ENCODE measurements at places on chromosomes 3 and 15. TPM values are rescaled to one million over a fixed set of nuclear protein-coding genes. Genes with fewer than 3 reads are reported as not detected.

Gene SPATA12
- not detected for total RNA-seq

Gene P2RY1
- 1.8 TPM for total RNA-seq

Gene MUC4
- 0.09 TPM for total RNA-seq

Gene TMEM266
- total RNA-seq: not detected

Gene HOMER2
- total RNA-seq: 3.5 TPM

DNA sequence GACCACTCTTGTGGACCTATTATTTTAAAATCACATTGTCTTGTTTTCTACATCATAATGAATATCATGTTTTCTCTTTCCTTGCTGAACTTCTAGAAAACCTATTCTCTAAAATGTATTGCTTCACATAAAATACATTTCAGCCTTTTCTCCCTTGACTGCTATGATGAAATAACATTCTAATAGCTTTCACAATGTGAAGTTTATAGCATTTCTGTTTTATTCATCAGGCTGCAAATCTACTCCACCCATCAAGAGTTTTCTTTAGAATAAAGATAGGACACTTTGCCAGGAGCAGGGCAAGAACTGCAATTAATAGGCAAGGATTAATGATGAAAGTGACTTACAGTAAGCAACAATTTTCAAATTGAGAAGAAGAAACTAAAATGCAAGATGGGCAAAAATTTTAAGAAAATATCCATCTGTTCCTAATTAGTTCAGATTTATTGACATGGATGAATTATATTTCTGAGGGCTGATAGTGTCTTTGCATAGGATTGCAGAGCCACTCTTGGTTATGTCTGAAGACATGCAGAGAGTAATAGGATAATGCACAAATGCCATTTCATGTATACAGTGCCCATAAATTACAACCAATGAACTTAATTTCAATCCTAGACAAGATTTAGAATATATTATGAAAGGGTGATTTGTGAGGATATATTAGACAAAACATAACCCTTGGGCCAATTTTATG, 21.7 kb downstream of the LEKR1 start:
- DNase-seq: no peak

- DNase-seq: no peak
Observed at GRCh38 chr15:95468820-95469219, 861.7 kb upstream of the NR2F2 start.

DNA sequence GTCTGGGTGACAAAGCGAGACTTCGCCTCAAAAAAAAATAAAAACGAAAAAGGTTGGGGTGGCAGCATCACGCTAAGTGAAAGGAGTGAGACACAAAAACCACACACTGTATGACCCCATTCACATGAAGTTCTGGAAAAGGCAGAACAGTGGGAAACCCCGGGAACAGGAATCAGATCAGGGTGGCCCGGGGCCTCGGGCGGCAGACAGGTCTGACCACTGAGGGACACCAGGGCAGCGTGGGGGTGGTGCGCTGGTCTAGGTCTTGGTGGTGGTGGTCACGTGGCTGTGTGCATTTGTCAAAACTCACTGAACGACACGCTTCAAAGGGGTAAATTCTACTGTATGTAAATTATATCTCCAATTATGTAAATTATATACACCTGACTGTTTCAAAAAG, 79.7 kb upstream of the PRR20G start:
- DNase-seq: no peak

GRCh38 chr3:170746175-170746942, 123.6 kb downstream of the RPL22L1 start:
- no peak for DNase-seq

DNA sequence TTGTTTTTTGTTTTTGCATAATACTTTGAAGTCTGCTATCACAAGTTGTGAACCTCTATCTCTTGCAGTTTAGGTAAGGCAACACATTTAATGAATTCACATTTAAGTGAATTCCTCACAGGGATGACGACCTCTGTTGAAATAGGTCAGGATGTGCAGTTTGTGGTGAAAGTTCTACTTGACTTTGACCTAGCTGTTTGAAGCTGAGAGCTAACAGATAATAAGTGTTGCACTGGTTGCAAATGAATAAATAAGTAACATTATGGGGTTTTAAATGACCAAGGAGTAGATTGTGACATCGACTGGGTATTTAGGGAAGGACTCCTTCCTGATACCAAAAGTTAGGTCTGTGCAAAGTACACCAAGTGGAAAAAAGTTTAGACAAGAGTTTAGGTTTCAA, 23.9 kb downstream of the NIT2 start:
- DNase-seq: no peak

- no peak for DNase-seq
Observed at GRCh38 chr3:81837071-81837593, 75.7 kb upstream of the GBE1 start.

- no peak for DNase-seq
Observed at GRCh38 chr3:43768381-43768973, 77.7 kb downstream of the ABHD5 start.

DNA sequence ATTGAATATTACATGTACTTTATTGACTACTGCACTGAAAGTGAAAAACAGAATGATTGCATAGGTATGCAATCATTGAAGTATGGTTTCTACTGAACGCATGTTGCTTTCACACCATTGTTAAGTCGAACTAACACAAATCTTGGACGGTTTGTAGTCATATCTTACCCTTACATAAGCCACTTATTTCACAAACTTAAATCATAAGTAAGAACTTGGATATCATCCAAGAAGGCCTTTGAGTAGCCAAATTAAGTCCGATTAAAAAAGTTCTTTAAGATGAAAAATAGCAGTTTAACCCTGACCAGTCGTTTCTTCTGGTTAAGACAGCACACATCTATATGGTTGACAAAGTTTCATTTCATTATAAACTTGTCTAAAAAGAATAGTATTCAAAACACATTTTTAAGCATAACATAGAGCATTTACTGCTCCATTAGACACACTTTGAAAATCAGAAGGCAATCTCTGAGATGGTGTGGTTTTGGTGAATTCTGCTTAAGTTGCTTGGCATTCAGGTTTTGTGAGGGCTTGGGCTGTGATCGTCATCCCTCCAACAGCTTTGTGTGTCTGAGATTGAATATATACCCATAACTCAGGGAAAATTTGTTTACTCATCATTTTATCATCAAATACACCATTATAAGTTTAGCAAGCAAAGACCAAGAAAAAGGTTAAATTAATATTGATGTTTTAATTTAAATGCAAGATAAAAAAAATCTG, 92.2 kb downstream of the NFKBIZ start:
- no peak for DNase-seq

- no peak for DNase-seq
Observed at GRCh38 chr3:126050050-126050392, 33.9 kb downstream of the SLC41A3 start.

DNA sequence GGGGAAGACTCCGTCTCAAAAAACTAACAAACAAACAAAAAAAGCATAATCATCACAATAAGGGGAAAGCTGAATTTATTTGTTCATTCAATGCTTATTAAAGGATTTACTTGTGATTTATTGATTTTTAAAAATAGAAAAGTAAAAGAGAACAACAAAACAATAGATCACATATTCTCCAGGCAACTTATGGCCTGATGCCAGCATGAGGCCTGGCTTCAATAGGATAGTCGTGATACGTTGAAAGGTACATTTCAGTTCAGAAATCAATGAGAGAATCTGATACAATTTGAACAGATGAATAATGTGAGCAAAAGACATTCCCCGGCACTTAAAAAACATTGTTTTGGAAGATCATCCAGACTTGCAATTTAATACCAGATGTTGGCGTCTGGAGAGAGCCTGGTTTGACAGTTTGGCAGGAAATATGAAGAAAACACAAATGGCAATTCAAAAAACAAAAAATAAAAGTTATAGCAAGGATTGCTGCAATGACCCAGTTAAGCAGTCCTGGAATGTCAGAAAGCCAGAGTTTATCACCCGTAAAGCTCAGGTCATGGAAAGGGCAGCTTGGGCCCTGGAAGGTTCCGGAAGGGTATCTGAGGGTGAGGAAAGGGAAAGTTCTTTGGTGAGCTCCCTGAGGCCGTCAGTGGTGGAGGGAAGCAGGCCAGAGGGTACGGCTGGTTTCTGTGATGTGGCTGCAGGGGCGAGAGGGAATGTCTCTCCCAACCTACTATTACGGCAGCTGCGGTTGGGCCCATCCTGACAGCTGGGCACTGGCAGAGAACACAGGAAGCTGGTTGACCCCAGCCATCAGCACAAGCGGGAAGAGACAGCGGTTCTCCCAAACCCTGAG, 230.2 kb upstream of the HES1 start:
- DNase-seq: no peak
